MV-4-11 (cell line): ENCODE measurements at places on chromosomes 3 and 15.
A peak's percentile ranks its signal among the peaks of the same experiment; 100 is the strongest.

GRCh38 chr3:111112913-111113312, 41.3 kb downstream of the NECTIN3 start:
- no peak for DNase-seq

DNA sequence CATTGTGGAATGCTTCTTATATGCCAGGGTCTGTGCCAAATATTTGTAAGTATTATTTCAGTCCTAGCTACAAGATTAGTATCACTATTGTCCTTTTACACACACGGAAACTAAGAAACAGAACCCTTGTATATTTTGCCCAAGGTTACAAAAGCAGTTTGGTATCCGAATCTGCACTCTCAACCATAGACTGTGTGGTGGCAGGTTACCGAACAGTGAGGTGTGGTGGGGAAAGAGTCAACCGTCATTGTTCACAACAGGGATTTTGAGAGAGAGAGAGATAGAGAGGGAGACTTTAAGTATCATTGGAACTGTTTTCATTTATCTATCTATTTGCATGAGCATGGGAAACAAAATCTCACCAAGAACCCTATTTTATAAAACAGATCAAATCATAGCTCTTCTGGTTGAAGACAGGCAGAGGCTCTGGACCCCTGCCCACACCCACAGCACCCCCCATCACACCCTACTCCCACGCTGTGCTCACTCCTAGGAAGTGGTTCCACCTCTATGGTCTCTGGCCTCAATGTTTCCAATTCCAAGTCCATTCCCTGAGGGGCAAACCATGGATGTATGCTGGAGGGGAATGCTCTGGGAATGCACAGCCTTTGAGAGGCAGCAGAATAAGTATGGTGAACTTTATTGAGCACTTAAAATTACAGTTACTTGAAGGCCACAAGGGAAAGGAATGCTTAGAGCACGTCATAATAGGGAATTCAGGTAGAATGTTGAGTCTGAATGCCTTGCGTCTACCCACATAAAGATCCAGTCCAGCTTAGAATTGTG, 69.0 kb downstream of the ARHGAP31 start:
- DNase-seq: no peak

DNA sequence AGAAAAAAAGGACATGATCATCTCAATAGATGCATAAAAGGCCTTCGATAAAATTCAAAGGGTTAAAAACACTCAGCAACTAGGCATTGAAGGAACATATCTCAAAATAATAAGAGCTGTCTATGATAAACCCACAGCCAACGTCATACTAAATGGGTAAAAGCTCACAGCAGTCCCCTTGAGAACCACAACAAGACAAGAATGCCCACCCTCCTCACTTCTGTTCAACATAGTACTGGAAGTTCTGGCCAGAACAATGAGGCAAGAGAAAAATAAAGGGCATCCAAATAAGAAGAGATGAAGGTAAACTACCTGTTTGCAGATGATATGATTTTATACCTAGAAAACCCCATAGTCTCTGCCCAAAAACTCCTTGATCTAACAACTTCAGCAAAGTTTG, 619.7 kb upstream of the LMCD1 start:
- no peak for DNase-seq

- DNase-seq: no peak
Measured at GRCh38 chr15:25236861-25237155, 202.0 kb downstream of the UBE3A start.

GRCh38 chr15:75695220-75695619, 17.4 kb downstream of the CSPG4 start:
- no peak for DNase-seq

GRCh38 chr15:26891448-26892181, 24.8 kb downstream of the GABRA5 start:
- peak; percentile 63 for DNase-seq

DNA sequence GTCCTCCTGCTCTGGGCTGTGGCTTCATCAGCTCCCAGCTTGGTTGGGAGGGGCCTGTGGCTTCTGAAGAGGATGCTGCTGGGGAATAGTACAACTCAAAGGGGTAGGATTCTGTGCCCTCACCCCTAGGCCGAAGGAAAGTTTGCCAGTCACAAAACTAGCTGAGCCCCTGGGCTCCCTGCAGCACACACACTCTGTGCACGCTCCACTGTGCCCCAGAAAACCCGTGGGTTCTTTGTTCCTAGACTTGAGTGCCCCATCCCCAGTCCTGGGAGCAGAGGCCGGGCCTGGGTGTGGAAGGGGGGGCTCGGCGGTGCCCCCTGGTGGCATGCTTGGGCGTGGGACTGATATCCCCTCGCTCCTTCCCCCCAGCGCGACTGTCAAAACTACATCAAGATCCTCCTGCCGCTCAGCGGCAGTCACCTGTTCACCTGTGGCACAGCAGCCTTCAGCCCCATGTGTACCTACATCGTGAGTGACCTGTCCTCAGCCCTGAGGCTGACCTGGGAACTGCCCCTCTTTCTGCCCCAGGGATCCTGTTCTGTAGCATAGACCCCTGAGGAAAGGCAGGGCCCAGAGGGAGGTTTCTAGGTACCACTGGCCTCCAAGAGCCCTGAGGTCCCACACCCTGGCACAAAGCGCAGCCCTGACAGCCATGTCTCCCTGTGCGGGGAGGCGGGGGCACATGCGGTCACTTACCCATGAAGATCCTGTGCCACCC, 14.2 kb downstream of the CIB1 start:
- DNase-seq: peak; percentile 25

GRCh38 chr3:45664578-45664977, 24.6 kb upstream of the SACM1L start:
- DNase-seq: peak; percentile 53

GRCh38 chr15:73940061-73940981, 14.1 kb downstream of the LOXL1 start:
- DNase-seq: no peak

DNA sequence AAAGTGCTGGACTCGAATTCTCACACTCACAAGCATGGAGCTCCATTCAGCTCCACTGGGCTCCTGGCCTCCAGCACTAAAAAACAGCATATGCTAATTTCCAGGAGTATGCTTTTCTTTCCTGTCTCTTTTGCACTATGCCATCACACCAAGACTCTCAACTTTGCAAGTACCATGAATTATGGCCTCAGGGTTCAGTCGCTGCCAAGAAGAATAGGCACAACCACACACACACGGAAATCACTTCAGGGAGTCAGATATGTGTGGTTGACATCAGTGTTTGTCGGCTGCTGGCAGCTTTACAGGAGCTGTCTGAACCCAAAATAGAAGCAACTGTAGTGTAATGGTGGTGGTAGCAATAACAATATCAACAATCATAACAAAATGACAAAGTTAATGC, 305.0 kb upstream of the SLCO3A1 start:
- DNase-seq: no peak

DNA sequence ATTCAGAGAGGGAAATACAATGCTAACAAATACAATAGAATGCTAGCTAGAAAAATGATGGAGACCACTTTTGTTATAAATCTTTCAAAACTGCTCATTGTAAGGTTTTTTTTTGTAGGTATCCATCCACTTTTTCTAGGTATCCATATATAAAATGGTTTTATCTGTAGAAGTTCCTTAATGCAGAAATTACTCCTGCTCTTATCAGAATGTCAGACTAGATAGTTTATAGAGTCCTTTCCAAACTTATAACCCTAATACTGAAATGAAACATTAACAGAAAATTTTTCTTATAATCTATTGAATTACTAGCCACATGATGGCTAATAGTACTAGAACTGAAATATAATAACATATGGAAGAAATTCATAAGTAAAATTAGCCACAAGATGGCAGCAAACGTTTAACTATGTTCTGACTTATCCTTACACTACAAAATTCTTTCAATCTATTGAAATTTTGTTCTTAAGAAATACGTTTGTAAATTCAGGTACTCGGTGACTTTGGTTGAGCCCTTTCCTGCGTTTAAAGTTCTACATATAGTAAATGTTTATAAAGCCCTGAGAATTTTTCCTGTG, 58.5 kb downstream of the ECT2 start:
- peak; percentile 31 for DNase-seq

DNA sequence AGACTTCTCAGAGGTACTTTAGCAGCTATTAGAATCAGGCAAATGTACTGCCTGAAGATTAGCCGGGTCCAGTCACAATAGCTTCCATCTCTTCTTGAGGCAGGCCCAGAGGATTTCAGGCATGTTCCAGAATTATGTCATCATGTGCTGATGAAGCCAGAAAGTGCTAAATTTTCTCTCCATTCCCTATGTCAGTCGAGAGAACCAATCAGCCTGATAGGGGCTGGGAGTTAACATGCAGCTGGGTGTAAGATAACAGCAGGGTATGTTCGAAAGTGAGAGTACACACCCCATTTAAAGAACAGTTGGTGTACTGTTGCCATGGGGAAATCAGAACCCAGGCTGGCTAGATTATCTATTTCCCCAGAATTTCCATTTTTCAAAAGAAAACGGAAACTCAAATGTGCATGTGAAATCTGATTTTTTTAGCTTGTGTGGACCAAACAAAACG, 48.7 kb downstream of the MYH15 start:
- DNase-seq: peak; percentile 33

- DNase-seq: no peak
Measured at GRCh38 chr3:2098398-2099027, at the start of gene CNTN4. Gene CNTN4 (plus strand): TSS chr3:2098866.

DNA sequence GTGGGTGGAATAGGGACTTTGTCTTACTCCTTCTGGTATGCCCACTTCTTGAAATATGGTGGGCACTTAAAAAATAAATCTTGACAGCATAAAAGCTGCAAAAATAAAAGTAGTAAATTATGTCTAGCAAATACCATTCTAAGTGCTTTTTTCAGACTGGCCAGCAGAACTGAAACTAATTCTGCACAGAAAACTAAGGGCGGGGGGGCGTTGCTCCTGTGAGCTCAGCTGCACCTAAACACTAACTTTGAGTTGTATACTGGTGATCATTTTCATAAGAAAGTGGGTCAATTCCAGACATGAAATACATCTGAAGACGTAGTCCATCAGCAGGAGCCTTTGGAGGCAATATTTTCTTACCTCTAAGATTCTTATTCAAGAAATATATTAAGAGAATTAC, 114.8 kb downstream of the WDR76 start:
- no peak for DNase-seq

DNA sequence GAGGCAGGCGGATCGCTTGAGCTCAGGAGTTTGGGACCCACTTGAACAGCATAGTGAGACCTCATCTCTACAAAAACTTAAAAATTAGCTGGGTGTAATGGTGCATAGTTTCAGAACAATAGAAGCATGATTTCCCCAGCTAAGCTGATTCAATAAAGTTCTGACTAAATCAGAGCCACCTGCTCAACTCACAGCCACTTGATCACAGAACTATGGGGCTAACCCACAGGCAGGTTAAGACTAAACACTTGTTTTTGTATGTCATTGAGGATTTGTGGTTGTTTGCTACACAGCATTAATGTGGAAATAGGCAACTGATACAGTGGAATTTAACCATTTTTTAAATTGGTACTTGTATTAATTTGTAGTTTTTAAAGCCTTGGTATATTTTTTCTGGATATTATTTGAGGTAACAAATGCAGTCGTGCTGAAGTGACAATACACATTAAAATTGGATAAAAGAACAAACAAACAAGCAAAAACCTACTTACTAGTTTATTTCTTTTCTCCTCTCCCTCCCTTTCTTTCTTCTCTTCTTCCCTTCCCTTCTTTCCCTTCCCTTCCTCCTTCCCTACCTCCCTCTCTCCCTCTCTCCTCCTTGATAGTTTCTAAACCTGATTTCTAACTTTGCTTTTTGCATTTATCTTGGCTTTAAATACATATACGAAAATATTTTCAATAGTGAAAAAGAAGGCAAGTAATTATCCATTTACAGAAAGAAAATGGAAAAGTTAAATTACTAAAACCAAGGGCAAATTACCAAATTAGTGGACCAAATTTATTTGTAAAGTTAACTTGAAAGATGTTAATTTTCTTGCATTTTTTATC, 32.1 kb downstream of the OXSM start:
- DNase-seq: no peak

GRCh38 chr3:142930463-142930862, 33.0 kb downstream of the PAQR9 start:
- no peak for DNase-seq

DNA sequence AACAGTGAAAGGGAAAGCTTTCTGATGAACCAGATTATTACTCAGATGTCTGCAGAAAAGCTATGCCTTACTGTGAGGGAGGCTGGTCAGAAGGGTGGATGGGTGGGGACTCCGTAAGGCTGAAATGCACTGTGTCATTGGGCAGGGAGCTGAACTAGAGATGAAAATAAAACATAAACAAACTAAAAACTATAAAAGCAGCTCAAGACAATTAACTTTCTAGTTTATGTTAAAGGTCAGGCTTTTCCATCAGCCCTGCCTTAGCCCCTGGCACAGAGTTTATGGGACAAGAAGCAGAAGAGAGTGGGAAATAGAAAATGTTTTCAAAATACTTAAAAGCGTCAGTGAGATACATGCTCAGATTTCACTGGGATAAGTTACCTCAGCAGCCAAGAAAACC, 310.0 kb upstream of the UBE2E2 start:
- no peak for DNase-seq

DNA sequence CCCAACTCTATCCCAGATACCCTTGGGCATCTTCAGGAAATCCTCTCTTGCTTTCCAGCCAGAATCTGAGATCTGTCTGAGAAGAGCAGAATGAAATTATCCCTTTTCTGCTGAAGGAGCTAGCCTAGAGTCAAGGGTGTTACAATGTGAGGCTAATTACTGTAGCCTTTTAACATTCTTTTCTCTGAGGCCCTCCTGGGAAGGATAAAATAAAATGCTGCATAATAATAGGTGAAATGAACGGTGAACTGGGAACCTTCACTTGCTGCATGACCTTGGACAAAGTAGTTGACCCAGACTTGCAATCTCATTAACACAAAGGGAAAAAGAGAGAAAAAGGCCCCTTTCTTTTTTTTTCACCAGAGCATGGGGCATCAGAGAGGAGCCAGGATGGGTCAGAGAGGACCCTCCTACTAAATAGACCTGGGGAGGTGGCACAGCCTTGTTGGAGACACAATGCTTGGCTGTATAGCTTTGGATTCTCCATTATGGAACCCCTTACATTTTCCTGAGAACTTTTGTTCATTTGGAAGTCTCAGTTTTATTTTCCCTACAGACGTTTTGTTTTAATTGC, 137.0 kb upstream of the LIPC start:
- no peak for DNase-seq

- no peak for DNase-seq
Measured at GRCh38 chr3:179482857-179483256, 31.6 kb upstream of the GNB4 start.

DNA sequence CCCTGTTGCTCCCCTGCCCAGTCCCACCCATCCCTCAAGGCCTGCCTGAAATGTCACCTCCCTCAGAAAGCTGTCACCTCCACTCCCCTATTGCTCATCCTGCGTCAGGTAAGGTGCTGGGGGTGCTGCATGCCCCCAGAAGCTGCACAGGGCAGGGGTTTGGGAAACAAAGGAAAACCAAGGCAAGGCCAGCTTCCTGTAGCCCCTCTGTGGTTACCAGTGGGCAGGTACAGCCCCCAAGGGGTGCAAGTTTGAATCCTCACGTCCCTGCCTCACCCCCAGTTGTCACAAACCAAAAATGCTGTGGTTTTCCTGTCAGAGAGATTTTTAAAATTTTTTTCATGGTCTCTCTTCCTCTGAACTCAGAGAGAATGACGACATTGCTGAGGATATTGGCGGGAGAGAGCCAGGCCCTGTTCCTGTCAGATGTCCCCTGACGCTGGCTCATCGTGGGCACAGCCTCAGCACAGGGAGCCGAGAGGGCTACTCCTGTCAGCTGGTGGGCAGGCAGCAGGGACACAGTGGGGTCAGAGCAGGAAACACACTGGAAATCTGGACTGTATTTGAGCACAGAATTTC, 27.0 kb downstream of the PSTPIP1 start:
- DNase-seq: peak; percentile 67

GRCh38 chr3:130895690-130896488, 2.0 kb downstream of the ATP2C1 start:
- DNase-seq: no peak

GRCh38 chr15:56148064-56148463, 95.6 kb downstream of the RFX7 start:
- no peak for DNase-seq
